ENCODE measurements at places on chromosomes 11 and 22.

DNA sequence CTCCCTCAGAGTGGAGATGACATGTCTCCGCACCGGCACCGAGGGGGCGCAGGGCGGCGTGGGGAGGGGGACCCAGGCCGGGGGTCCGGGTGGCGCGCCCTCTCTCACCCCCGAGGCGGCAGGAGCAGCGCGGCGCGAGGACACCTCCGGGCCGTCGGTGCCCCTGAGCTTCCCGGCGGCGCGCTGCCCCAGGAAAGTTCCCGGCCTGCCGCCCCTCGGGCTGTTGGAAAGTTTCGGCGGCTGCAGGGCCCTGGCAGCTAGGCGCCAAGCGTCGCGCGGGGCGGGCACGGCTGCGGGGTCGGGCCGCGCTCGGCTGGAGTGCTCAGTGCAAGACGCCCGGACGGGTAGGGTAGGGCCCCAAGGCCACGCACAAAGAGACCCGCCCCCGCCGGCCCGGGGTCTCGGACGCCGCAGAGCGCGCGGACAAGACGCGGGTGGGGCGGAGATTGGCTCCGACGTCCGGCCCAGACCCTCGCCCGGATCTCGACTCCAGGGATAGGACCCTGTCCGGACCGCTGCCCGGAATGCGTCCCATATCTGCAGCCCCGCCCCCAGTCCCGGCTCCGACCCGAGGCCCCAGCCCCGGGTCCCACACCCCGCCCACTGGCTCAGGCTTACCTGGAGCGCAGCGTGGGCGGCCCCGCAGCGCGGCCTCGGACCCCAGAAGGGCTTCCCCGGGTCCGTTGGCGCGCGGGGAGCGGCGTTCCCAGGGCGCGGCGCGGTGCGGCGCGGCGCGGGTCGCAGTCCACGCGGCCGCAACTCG is 471 bp downstream of the ARVCF start:
- no peak for DNase-seq

DNA sequence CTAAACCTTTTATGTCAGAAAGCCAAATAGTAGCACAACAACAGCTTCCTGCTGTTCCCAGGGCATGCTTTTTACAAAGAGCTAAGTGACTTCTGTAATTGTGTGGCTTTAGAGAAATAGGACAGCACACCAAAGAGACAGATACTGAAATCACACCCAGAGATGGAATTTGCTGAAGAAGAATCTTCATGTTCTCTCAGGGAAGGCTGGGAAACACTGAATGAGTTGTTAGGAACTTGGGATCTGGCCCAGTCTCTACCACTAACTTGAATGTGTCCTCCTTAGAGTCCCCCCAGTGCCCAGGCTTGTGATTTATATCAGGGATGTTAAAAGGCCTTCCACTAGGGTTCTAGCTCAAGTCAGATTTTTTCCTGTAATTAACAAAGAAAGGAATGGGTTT is 175.2 kb downstream of the DBX1 start:
- no peak for DNase-seq

DNA sequence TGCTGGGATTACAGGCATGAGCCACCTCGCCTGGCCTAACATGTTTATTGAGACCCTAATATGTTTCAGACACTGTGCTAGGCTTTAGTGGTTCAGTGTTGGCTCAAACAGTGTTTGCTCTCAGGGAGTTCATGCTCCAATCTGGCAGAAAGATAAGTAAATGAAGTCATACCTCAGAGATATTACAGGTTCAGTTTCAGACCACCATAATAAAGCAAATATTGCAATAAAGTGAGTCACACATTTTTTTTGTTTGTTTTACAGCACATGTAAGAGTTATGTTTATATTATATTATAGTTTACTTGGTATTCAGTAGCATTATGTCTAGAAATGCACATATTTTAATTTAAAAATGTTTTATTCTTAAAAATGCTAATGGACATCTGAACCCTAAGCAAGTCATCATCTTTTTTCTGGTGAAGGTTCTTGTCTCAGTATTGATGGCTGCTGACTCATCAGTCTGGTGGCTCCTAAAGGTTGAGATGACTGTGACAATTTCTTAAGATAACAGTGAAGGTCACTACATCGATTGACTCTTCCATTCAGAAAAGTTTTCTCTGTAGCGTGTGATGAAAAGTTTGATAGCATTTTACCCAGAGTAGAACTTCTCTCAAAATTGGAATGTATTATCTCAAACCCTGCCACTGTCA is 243.0 kb upstream of the ANO5 start:
- no peak for DNase-seq

DNA sequence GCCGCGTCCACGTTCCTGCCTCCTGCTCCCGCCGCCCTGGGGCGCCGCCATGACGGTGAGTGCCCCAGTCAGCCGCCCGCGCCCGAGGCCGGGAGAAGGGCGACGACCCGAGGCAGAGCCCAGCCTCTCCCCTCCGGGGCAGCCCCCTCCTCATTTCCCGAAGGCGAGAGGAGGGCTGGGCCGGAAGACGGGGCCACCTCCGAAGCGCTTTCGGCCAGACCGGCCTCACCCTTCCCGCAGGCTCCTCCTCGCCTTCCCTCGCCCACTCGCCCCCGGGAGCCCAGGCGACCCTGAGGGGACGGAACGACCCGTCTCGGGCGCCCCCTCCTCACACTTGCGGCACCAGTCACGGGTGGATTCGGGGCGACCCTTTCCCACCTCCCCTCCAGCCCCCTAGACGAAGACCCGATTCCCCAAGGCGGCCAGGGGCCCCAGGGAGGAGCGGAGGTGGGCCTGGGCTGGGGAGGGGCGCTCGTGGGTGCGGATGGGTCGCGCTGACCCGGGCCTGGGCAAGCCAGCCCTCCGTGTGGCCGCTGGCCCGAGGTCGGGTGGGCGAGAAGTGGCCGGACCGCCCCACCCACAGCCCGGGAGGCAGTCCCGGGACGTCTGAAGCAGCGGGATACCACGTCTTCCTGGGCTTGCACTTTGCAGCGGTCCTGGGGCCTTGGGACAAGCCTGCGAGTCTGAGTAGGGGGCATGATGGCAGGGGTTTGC is 49.7 kb downstream of the TRIOBP start:
- DNase-seq: no peak

DNA sequence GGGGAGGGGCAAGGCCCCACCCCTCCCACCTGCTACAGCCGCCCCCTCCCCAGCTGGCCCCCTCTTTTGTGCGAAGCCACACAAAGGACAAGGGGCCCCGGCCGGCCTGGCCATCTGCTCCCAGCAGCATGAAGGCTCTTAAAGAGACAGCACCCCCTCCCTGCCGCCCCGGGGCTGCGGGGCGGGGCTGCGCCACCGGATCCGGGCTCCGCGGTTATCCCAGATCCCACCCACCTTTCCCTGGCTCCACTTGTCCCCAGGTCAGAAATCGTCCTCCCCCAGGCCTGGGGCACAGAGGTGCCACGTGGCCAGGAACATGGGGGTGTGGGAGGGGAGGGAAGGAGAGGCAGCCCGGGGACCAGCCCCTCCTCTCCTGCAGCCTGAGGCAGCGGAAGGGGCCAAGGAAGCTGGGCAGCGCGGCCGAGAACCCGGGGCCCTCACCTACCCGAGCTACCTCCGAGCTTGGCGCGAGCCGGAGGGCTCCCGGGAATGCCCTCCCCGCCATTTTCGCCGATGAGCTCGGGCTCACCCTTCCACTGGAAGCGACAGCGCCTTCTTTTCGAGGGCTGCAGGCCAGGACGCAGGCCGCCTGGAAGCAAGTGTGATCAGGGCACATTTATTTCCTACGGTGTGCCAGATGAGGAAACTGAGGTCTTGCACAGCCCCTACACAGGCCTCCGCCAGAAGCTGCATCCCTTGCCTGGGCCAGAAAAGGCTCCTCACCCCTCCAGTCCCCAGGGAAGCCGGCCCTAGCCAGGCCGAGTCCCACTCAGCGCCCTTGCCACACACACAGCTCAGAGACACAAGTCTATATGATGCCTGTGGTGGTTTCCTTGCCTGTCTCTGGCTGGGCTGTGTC is 2.5 kb upstream of the RCOR2 start:
- no peak for DNase-seq

DNA sequence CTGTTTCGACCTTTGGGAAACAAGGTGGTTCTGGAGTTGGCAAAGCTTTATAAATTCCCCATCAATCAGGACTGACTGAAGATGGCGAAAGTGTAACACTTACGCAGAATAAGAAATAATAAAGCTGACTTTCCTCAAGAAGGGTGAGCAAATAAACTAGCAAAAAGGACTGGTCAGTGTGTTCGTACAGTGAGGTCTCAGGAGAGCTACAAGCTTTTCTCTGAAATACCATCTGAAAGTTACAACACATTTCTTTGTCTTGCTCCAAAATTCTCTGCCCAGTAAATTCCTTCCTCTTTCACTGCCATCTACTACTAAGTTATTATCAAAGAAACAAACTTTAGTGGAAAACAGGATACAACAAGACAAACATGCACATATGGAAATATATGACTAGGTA is 13.4 kb downstream of the PITPNB start:
- no peak for DNase-seq

DNA sequence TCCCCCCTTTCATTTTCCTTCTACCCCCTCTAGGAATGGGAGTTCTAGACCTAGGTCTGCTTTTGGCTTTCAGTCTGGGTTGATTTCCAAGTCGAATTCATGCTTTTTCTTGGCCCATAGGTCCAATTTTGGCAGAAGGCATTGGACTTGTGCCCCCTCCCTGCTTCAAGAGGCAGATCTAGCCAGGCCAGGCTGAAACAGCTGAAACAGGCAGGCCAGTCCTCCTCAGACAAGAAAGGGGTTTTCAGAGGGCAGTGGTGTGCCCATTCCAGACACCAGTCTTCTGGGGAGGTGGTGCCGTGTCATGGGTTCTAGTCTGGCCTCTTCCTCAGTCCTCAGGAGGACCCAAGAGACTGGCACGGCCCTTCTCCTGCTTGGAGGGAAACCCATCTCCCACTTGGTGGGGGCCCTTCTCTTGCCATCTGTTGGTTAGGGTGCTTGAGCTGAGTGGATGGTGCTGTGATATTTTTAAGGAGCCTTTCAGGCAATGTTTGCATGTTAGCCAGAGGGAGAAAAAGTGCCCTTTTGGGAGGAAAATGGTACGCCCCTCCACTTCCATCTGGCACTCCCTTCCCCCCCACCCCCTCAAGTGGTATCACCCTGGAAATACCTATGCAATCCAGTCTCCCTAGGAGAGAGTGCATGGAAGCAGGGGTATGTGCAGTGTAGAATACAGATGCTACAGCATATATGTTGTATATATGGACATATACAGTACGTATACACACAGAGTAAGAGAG is 53.6 kb downstream of the SYT13 start:
- DNase-seq: no peak

GRCh38 chr11:35142481-35143075 is 3.6 kb downstream of the CD44 start:
- no peak for DNase-seq

GRCh38 chr22:29992341-29993275 is 87.7 kb upstream of the HORMAD2 start:
- DNase-seq: no peak

- no peak for DNase-seq
These were observed at the start of gene B4GALNT4 for GRCh38 chr11:369336-370018. TSS of gene B4GALNT4 (plus strand) at chr11:369499. CDS start at chr11:369804, 305 bp downstream.

DNA sequence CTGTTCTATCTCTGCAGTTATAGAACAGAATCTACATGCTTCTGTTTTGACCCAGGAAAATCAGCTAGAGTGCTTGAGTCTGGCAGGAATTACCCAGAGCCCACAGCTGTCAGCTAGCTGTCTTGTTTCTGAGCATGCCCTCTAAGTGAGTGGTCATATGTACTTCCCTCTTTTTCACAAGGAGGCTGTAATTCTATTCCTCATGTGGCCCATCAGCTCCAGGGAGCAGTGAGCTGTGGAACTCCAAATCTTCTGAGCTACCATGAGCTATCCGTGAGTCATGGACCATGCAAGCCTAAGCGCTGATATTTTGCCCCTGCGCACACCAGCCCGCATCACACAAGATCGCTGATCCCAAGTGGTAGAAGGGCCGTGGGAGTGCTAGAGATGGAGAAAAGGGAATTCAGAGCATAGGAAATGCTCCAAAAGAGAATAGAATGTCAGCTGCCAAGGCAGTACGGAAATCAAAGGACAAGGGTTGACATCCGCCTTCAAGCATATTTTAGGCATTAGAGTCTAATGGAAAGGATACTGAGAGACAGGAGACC is 5.4 kb downstream of the FJX1 start:
- DNase-seq: no peak

DNA sequence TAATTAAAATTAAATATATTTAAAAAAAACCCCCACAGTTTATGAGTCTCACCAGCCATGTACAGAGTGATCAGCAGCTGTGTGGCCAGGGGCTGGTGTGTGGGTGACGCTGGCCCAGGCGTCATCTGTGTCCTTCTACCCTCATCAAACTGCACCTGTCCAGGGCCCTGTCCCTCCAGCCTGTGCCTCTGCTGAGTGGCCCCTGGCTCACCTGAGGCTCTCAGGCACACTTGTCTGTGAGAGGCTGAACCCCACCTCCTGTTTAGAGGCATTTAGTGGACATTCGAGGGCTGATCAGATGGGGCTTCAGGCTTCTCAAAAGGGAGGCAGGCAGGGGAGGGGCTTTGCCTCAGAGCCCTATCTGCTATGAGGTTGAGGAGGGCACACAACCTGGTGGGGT is 29.9 kb upstream of the SMIM38 start:
- DNase-seq: no peak

DNA sequence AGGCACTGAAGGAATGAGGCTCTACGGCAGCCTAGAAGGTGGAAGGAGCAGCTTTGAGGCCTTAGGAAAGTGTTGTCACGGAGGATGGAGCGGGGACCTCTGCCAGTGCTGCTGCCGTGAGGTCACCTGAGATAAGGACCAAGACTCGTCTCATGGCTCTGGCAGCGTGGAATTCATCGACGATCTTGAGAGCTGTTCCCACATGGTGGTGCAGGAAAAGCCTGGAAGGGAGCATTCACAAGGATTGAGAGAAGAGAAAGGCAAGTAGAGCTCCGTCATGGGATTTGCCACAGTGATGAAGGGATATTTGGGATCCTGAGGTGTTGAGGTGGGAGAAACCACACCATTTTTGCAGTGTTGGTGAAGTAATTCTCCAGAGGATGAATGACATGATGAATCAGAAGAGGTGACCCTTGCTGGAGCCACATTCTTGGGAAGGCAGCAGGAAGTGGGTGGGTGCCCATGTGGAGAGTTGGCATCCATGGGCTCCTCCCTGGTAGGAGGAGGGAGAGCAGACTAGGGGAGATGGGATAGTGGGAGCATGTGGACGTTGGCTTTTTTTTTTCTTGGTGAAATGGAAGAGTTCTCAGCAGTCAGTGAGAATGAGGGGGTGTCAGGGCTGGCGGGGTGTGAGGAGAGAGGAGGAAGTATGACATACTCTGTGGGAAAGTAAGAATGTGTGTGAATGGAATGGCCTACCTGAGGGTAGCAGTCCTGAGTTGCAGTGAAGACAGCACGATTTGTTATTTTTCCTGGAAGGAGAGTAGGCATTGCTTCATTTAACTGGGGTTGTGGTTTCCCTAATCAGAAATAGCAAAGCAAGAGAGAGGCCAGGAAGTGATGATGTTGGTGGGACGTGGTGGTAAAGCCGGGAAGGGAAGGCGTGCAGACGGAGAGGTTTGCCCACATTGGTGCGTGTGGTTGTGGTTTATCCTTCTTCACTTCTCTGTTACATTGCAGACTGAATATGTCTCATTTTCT is 11.1 kb downstream of the PPP6R3 start:
- DNase-seq: no peak

GRCh38 chr11:43908191-43908590 is 27.6 kb downstream of the ALKBH3 start:
- no peak for DNase-seq

All from iPS DF 6.9 (cell line).